ENCODE measurements at places on chromosomes 5 and 9.

GRCh38 chr5:80686757-80687156 lies 32.0 kb upstream of the DHFR start:
- no peak for DNase-seq

- no peak for DNase-seq
Measured at GRCh38 chr5:96648593-96648992, 13.6 kb upstream of the CAST start.

DNA sequence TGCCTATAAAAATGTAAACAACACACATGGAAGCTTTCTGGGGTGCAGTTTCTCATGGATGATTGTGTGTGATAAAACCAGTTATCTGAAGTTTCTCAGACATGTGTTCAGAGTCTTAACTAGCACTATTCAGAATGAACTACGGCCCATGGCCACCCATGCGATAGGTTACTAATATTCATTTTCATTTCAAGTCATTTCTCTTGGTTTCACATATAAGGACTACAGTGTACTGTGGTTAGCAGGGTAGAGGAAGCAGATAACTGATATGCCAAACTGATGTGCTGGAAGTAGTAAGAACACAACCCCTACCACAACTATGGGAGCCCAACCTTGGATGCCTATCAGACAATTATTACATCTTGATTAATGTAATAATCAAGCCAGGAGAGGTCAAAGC lies 372.1 kb downstream of the DTWD2 start:
- no peak for DNase-seq

GRCh38 chr9:9914174-9914573 lies 698.6 kb downstream of the PTPRD start:
- no peak for DNase-seq

- DNase-seq, result peak; percentile 20
Measured at GRCh38 chr5:591746-592145, 20.4 kb upstream of the CEP72 start.

DNA sequence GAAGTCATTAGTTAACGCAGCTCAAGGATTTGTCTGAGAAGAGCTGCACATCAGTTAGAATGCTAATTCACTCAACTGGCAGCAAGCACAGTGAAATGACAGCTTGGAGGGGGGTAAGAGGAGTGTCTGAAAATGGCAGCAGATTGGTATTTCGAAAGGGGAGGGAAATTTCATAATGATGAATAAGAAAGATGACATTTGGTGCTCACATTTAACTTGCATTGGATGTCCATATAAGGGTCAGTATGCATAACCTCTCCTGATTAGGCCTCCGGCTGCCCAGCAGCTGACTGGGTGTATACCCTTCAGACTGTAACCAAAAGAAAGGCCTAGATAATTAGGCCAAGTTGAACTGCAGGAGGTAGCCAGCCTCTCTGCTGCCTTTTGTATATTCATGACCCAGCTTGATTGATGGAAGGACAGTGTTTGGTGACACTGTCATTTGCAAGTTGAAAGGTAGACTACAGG lies 131.0 kb downstream of the PBX3 start:
- DNase-seq, result no peak

- DNase-seq, result peak; percentile 92
Measured at GRCh38 chr5:16465544-16466432, at the start of gene ZNF622. TSS of gene ZNF622 (minus strand) at chr5:16465800. CDS start at chr5:16465665, 135 bp downstream.

DNA sequence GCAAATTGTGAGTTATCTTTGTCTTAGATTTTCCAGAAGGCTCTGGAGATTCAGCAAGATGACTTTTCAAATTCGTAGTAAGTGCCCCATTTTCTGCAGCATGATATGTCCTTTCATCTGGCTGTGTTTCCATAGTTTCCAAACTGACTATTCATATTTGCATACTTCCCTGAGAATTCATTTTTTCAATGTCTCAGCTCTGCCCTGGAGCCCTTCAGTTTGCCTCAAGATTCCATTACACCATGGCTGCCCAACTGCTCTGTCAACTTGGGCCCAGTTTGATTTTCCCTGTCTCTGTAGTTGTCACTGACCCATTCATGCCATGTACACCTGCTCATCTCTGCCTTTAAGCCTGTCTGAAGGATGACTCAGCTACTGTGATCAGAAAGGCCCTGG lies 94.2 kb upstream of the RUSC2 start:
- no peak for DNase-seq

GRCh38 chr9:12544700-12545099 lies 148.5 kb upstream of the TYRP1 start:
- no peak for DNase-seq

GRCh38 chr9:8570776-8571175 lies 771.2 kb upstream of the DMAC1 start:
- no peak for DNase-seq

DNA sequence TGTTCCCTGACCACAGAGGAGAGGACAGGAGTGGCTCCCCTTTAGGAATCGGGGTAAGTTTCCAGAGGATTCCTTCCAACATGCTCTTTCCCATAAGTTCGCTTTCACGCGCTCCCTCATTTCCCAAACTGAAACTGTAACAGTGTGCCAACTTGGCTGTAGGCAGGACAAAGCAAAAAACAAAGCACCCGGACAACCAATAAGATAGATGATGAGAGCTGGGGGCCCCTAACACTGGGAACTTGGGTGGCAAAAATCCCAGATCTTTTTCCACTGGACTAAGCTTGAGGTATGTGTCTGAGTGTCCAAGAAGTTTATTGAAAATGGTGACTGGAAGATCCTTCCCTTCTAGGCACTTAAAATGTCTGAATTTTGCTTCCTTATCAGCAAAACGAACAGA lies 258.7 kb upstream of the IL12B start:
- no peak for DNase-seq

DNA sequence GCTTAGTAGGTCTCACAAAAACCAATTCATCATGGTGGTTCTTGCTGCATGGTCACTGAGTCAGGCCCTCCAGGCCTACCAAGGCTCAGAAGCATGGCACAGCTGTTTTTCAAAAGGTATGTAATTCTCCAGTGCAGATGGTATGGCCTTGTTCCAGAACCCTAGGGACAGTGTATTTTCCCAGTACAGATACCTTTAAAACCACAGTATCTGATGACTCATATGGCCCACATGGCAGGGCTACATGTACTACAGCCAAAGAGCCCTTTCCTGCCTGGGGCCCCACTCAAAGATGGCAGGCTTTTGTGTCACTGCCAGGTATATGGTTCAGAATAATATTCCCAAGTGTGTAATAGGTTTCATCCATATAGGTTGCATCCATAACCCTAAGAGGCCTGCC lies 16.5 kb downstream of the CSF2 start:
- no peak for DNase-seq

DNA sequence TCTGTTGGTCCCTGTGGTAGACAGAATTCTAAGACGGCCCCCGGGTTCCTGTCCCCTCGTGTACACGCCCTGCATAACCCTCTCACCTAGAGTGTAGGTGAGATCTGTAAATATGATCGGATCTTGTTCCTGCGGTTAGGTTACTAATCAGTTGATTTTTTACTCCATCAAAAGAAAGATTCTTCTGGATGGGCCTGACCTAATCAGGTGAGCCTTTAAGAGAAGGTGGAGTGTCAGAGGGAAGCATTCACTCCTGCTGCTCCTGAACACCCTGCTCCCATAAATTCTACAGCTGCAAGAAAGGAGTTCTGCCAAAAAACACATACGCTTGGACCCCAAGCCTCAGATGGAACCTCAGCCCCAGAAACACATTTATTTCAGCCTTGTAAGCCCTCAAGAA lies 15.6 kb upstream of the FUBP3 start:
- DNase-seq, result no peak

- no peak for DNase-seq
Measured at GRCh38 chr5:33091571-33092363, 349.0 kb upstream of the TARS1 start.

GRCh38 chr5:152900332-152900731 lies 495.3 kb upstream of the NMUR2 start:
- no peak for DNase-seq

- no peak for DNase-seq
Measured at GRCh38 chr5:153496835-153497234, 6.4 kb downstream of the GRIA1 start.

GRCh38 chr9:1701113-1701512 lies 314.0 kb upstream of the SMARCA2 start:
- no peak for DNase-seq

DNA sequence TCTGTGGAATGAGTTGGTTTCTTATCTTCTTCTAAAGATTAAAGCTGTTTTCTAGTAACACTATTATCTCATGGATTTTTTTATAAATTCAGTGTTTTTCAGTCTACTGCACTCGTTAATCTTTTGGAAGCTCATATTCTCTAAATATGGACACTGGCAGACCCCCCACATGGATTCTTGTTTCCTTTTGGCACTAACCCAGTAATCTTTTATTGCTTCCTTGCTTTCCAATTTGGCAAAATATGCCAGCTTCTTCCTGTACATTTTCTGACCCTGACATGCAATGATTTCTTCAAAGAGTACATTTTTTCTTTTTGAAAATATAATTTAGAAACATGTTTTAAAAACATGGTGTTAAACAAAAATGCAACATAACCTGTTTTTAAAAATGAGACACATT lies 474.2 kb upstream of the FTMT start:
- no peak for DNase-seq

- DNase-seq, result no peak
Measured at GRCh38 chr9:133583586-133583985, 25.6 kb downstream of the FAM163B start.

DNA sequence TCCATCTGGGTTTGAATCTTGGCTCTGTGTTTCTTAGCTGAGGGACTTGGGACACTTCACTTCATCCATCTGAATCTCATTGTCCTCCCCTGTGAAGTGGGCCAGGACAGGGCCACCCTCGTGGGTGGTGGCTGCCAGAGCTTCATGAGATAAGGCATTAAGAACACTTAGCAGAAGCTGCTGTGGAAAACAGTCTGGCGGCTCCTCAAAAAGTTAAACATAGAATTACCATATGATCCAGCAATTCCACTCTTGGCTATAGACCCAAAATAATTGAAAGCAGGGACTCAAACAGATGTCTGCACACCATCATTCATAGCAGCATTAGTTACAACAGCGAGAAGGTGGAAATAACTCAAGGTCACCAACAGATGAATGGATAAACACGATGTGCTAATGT lies 42.4 kb upstream of the GGTA1 start:
- DNase-seq, result no peak

DNA sequence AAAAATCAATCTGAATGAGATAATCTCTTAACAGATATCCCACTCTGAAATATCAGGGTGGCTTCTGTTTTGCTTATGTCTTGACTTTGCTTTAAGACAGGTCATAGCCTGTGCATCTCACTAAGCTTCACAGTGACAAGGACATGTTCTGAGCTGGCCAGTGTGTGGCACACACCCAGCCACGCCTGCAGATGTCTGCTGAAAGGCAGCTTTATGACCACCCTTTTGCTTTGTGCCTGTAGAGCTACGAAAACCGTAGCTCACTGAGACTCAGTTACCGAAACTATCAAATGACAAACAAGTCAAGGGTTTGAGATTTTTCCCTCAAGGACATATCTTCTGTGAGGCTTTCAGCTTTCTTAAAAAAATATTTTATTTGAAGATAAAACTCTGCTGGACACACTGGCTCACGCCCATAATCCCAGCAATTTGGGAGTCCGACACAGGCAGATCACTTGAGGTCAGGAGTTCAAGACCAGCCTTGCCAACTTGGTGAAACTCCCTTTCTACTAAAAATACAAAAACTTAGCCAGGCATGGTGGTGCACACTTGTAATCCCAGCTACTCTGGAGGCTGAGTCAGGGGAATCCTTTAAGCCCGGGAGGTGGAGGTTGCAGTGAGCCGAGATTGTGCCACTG lies 233.2 kb downstream of the SPATA31A1 start:
- no peak for DNase-seq

- DNase-seq, result no peak
Measured at GRCh38 chr9:90810691-90811090, 9.1 kb downstream of the SYK start.

GRCh38 chr5:52579391-52579790 lies 208.3 kb upstream of the ITGA1 start:
- DNase-seq, result no peak

- no peak for DNase-seq
Measured at GRCh38 chr5:140235791-140236551, 61.0 kb downstream of the CYSTM1 start.

DNA sequence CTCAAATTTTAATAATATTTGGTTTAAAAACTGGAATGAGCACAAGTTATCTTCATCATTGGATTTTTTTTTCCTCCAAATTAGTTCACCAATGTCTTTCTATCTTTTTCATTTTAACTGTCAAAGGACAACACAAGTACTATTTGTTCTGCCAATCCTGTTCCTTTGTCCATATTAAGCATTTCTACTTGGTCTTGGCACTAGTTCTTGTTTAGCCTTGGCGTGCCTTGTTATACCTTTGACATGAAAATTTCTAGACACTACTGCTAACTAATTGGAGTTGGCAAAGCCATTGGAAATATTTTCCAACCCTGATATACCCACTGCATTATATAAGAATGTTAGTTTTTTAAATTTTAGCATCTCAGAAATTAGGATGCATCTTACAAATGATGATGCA lies 3.8 kb downstream of the SPINK6 start:
- DNase-seq, result no peak

DNA sequence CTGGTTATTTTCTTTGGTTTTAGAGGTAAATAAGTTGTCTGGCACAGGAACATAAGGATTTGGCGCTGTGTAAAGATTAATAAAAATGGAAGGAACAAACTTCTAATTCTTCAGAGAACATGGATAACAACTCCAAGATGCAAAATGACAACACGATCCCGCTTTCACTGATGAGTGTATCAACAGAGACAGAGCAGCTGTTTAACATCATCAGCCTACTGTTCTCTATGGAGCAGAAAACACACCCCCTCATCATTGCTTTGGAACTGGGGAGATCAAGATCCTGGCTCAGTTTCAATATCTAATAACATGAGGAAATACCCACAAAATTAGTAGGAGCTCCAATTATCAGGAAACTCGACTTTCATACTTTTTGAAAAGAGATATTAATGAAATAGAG lies 8.3 kb upstream of the GAS1 start:
- DNase-seq, result no peak

DNA sequence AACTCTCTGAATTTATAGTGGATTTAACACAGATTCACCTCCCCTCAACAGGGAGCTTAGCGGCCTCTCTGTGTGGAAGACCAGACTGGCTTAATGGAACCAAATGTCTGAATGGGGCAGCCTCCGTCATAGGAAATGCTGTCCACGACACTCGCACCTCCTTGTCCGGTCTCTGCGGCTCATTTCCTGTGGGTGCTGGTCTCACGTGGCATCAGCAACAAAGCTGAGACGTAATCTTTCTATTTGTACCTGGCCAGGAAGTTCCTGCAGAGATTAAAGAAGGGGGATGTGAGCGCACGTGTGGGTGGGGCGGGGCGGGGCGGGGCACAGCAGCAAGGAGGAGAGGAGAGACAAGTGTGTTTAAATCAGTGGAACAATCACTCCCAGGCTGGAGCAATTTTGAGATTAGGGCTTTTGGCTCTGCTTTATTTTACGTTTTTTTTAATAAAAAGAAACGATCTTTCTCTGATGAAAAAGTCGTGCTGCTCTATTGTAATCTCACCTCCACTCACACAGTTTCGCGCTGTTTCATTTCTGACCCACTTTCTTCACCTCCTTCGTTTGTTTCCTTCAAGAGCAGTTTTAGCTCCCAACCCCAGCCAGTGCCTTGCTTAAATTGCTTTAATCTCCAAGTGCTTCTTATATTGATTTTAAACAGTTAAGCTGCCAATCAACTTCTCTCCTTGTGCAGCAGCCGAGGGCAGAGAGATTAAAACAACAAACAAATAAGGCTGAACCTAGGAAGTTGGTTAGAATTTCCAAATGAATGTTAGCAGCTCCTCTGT lies 132.2 kb upstream of the ASTN2 start:
- no peak for DNase-seq

GRCh38 chr9:12980085-12980851 lies 205.4 kb downstream of the LURAP1L start:
- no peak for DNase-seq

Data from ecto neural progenitor cell (in vitro differentiated cells).